ENCODE measurements at places on chromosomes 13 and 19.

DNA sequence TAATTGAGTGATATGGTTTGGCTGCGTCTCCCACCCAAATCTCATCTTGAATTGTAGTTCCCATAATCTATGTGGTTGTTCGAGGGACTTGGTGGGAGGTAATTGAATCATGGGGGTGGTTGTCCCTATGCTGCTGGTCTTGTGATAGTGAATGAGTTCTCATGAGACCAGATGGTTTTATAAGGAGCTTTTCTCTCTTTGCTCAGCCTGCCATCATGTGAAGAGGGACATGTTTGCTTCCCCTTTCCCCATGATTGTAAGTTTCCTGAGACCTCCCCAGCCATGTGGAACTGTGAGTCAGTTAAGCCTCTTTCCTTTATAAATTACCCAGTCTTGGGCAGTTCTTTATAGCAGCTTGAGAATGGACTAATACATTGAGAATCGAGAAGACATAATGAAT lies 480.1 kb downstream of the GPC5 start:
- no peak for DNase-seq

GRCh38 chr19:7478173-7478842 lies 10.5 kb downstream of the PEX11G start:
- no peak for DNase-seq

DNA sequence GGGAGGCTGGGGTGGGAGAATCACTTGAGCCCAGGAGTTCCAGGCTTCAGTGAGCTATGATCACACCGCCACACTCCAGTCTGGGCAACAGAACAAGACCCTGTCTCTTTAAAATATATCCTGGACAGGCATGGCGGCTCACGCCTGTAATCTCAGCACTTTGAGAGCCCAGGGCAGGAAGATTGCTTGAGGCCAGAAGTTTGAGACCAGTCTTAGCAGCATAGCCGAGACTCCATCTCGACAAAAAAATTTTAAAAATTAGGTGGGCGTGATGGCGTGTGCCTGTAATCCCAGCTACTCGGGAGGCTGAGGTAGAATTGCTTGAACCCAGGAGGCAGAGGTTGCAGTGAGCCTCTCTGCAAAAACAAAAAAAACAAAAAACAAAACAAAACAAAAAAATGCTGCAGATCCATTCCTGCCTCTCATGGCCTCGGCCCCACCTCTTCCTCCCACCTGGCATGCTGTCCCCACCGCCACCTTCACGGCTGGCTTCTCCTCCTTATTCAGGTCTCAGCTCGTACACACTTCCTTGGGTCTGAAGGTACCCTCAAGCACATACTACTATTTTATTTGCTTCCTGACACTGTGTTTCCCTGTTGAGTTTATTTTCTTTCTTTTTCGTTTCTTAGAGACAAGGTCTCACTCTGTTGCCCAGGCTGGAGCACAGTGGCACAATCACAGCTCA lies 5.3 kb downstream of the RFX1 start:
- no peak for DNase-seq

DNA sequence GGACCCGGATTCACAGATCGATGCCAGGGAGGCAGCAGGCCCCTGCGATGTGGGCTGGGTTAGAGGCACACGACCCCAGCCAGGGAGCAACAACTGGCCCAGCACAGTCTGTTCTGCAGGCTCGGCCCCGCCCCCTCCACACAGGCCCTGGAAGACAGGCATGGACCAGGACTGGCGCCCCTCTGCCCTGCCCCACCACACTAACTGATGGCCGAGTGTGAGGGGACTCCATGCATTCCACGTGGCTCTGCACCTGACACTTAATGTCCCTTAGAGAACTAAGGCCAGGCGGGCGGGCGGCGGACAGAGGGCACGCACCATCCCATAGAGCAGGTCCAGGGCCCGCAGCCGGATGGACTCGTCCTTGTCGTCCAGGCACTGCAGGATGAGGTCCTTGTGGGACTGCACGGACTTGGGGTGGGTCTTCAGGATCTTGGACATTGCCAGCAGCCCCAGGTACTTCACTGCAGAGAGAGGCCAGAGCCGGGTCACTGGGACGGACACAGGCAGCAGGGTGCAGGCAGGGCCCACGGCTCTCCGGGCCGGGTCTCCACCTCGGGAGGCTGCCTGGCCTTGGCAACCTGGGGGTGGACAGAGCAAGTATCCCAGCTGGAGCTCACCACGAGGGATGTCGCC lies 24.8 kb downstream of the IZUMO4 start:
- DNase-seq = no peak

- DNase-seq = no peak
Measured at GRCh38 chr13:99293178-99293577, 14.0 kb downstream of the GPR183 start.

- no peak for DNase-seq
Measured at GRCh38 chr13:44902738-44903137, 86.5 kb downstream of the NUFIP1 start.

GRCh38 chr19:50912727-50913716 lies 1.8 kb upstream of the KLK4 start:
- DNase-seq = no peak

- no peak for DNase-seq
Measured at GRCh38 chr13:53569453-53569852, 540.8 kb downstream of the OLFM4 start.

All from fibroblast of upper back skin (primary cell).